NCI-H446 (cell line): ENCODE measurements at places on chromosomes 5 and 9.

- DNase-seq = no peak
These were observed 500.1 kb downstream of the ENC1 start for GRCh38 chr5:74140409-74140808.

DNA sequence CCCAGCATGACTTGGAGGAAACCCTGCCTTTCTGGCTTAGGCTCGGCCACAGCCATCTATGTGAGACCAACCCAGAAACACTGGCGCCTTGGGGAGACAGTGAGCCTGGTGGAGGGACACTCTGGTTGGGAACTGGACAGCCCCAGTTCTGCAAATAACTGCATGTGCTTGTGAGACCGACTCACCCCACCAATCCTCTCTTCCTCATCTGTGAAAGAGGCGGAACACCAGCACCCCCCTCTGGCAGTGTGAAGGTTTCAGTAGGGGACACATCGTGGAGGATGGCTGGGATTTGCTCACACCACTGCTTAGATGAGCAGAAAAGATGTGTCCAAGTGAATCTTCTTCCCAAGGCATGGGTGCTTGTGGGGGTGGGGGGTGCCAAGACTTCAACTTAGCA lies 43.4 kb upstream of the N4BP3 start:
- DNase-seq = peak; percentile 34

- no peak for DNase-seq
These were observed 120.5 kb upstream of the IRX4 start for GRCh38 chr5:2003206-2003605.

DNA sequence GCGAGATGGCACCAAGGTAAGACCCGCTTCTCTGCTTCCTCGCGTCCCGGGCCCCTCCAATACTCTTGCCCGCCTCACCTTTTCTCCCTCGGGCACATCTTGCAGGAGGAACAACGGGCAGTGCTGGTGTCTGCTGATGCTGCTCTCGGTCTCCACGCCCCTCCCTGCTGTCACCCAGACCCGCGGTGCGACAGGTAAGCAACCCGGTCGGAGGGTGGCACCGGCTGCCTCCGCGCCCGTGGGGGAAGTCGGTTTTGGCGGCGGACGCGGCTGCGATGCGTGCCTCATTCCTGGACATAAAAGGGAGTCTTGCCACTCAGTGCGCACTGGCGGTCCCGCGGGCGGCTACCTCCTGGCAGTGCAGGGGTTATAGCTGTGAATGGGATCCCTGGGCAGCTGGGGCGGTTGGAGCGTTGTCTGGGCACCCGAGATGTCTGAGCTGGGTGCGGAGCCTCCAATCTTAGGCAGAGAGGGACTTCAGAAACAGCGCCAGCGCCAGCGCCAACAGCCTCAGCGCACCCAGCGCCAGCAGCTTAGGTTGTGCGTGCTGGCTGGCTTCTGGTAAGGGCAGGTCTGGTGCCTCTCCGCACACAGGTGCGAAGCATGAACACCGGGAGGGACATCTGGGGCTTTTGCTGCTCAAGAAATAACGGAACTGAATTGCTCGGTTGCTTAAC lies 488 bp downstream of the COL15A1 start:
- DNase-seq = no peak

GRCh38 chr5:146620669-146621051 lies 104.7 kb upstream of the GPR151 start:
- peak; percentile 22 for DNase-seq

- no peak for DNase-seq
These were observed 36.4 kb upstream of the CPEB4 start for GRCh38 chr5:173851595-173852243.

- no peak for DNase-seq
These were observed 220.5 kb upstream of the ADRA1B start for GRCh38 chr5:159695741-159696294.

DNA sequence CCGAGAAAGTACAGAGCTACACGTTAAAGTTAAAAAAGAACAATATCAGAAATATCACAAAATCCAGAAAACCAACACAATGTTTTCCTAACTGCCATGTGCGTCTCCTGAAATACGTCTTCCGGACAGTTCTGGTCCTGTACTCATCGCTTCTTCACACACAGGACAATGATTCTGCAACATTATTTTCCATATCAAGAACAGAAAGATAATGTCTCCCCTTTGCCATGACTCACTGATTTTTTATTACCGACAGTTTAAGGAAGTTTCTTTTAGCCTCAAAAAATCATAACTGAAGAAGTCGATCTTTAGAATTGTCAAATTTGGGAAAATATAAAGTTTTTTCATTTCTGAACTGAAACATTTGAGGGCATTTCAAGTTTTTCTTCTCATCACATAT lies 2.5 kb downstream of the TBC1D9B start:
- no peak for DNase-seq

- no peak for DNase-seq
These were observed 44.0 kb upstream of the NCS1 start for GRCh38 chr9:130128251-130128650.

DNA sequence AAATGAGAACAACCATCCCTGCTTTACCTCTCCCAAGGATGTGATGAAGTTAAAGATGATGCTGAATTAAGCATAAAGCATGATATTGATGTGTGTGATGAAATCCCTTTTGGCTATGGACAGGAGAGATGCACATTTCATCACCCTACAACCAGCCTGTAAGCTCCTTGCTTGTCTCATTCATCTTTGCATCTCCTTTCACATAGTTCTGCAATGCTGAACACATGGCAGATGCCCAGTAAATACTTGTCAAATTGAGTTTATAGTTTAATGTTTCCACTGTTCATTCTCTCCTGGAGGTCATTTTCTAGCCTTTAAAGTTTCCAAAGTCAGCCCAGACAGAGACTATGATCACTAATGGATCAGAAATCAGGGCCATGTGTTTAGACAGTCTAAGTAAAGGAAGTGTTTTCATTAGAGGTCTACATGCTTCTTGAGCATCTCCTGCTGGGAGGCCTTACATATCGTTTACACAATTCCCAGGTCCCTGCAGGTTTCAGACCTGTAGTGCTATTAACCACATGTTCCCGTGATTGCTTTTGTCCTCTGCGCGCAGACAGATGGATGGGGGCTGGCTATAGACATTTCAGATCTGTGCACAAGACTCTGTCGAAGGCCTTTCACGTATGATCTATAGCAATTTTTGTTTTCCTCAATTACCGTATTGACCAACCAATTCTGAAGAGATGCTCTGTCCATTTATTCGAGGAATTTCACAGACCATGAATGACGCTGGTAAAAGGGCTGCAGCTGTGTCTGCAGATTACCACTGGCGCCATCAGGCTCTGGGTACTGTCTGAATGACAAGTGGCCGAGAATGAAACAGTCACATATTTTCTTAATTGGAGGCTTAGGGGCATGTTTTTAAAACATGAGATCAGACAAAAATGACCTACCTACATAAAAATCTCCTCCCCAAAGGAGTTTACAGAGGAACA lies 49.0 kb upstream of the CKMT2 start:
- DNase-seq = no peak

- DNase-seq = peak; percentile 67
These were observed 1.7 kb downstream of the PPARGC1B start for GRCh38 chr5:149731617-149732323.

GRCh38 chr9:20713172-20713571 lies 29.1 kb downstream of the FOCAD start:
- no peak for DNase-seq

DNA sequence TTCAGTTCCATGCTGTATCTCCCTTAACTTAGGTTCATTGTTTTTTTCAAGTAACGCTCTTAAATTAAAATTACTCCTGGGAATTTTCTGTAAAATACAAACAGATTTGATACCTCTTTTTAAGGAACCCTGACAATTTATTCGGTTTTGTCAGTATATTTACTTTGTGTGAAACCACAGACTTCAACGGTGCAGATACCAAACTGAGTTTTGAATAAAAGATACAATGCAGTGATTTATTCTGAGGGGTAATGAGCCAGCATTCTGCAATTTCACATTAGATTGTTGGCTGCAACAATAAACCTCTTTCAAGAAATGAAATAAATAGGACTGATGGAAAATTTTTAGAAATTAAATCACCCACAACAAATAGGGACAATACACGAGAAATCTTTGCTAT lies 308.6 kb upstream of the EDIL3 start:
- no peak for DNase-seq

DNA sequence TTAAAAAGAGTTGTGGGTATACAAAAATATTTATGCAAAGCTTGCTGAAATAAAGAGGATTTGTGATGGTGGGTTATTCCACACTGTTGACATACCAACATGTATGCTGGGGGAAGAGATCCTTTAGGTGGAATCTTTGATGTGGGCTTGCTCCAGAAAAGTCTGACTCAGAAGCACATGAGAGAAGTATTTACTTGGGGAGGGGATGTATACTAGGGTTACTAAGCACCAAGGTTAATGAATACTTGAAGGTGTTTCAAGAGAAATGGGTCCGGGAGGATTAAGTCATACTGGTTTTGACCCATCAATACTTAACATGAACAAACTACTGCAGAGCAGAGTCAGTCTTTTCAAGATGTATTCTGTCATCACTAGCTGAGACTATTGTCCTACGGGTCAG lies 316.4 kb upstream of the GRIN3A start:
- no peak for DNase-seq

GRCh38 chr5:9829621-9830020 lies 199.5 kb upstream of the TAS2R1 start:
- DNase-seq = no peak

DNA sequence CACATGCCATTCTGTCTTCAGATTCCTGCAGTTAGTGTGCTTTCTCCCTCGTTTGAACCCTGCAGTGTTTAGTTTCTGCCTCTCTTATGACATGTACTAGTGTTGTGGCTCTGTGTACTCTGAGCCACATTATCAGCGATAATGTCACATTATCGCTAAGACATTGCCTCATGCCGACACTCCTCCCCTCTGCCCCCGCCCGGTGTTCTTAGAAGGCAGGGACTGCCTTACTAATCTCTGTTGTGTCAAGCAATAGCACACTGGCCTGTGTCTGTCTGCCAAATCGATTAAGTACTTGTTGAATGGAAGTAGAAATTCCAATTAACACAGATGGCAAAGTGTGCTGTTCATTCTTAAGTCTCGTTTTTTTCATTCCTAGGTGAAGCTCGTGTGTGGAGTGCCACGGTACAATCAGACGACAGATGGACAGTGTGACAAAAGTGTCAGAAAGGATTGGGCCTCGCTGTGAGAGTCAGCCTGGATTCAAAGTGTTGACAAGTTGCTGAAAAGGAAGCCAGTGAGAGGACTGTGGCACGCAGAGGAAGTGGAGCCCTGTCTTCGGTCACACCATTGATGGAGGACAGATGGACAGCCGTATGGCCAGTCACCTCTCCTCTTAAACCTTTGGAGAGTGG lies 10.5 kb downstream of the PIK3R1 start:
- DNase-seq = no peak

DNA sequence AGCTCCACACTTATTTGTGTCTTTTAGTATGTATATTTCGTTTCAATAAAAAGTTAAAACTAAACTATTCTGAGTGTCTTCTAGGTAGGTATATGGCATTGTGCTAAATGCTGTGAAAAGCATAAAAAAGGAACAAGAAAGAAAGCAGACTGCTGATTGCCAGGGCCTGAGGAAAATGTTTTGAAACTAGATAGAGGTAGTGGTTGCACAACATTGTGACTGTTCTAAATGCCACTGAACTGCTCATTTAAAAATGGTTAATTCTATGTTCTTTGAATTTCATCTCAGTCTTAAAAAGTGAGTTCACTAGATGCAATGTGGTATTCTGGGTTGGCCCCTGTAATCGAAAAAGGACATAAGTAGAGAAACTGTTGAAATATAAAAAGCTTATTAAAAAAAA lies 2.6 kb upstream of the ALAD start:
- no peak for DNase-seq

DNA sequence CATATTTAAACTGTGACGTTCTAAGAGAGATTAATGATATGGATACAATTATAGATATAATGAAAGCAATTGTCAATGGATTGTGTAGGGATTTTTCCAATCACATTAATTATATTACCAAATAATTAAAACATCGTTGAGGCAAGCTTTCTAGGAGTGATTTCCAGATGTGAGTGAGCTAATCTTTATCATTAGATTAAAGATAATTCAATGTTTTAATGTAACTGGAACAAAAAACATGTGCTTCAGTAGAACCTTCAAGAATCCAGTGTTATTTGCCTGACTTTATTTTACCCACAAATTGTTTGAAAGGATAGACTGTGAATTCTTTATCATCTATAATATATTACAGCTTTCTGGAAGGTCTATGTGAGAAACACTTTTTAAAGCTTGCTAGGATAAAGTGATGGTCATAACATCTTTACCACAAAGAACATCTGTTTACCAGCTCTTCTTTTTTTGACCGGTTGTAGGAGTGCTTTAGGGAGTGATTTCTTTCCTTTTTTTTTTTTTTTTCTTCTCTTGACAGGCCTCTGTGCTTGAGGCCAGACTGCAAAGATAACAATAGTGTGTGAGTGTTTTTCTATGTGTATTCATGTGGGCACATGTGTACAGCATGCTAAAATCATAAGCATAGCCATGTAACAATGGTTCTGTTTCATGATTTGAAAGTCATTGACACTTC lies 35.0 kb downstream of the SNCAIP start:
- no peak for DNase-seq

GRCh38 chr5:131589510-131590348 lies 45.3 kb downstream of the RAPGEF6 start:
- peak; percentile 42 for DNase-seq

- no peak for DNase-seq
These were observed 1.8 kb downstream of the OTP start for GRCh38 chr5:77636641-77637169.

DNA sequence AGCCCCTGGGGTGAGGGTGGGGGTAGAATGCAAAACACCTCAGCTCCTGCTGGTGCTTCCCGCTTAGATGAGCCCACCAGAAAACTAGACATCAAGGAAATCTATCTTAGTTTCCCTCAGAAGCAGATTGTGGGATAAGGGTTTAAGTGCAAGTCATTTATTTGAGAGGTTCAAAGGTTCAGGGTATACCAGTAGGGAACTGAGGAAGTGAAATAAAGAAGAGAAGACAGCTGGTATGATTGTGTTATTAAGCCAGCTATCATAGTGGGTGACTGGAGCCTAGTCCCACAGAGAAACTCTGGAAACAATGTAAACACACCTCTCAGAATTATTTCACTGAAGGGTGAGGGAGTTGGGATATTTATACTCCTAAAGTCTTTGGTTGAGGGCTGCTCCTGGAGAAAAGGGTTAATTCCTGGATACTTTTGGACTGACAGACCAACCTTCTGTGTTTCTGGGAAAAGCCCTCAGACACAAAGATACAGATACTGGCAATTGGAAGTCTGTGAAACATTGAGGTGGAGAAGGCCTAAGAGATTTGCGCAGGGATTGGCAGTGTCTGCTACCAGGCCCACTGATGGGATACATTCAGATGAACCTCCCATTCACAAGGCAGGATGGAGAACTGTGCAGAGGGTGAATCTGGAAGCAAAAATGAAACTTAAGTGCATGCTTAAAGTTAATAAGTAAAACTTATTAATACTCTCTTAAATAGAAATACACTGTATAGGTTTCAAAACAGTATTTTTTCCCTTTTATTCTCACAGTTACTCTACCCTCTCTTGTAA lies 6.4 kb upstream of the DCTN4 start:
- no peak for DNase-seq

- DNase-seq = no peak
These were observed 99.1 kb downstream of the MACIR start for GRCh38 chr5:103357636-103358035.

GRCh38 chr9:94864862-94865509 lies 138.5 kb downstream of the AOPEP start:
- DNase-seq = no peak

- DNase-seq = no peak
These were observed 31.6 kb downstream of the S1PR3 start for GRCh38 chr9:89022902-89023301.
